ENCODE measurements at places on chromosomes 12 and 14. TPM values are rescaled to one million over a fixed set of nuclear protein-coding genes. Genes with fewer than 3 reads are reported as not detected.
A peak's percentile ranks its signal among the peaks of the same experiment; 100 is the strongest.

The LIN7A gene
- 13.1 TPM for total RNA-seq

The DHRS2 gene
- 1.6 TPM for total RNA-seq

The TTC9 gene
- 0.64 TPM for total RNA-seq

The TMED10 gene
- 347 TPM for total RNA-seq

The LTBR gene
- 75.3 TPM for total RNA-seq

The HHIPL1 gene
- 2.8 TPM for total RNA-seq

The MYH6 gene
- not detected for total RNA-seq

The TAS2R50 gene
- total RNA-seq, result 1.3 TPM

The EIF2S3B gene
- 4.5 TPM for total RNA-seq

The CELA1 gene
- not detected for total RNA-seq

The TAS2R43 gene
- total RNA-seq, result 0.57 TPM

The SLC38A4 gene
- 0.28 TPM for total RNA-seq

The POLE2 gene
- total RNA-seq, result 2.9 TPM

GRCh38 chr12:88723219-88723618 lies 142.9 kb upstream of the KITLG start:
- no peaks in the 10 kb centered on the region for H3K27me3 ChIP-seq
- no peak for DNase-seq
- no peaks in the 10 kb centered on the region for H3K36me3 ChIP-seq

- H3K4me1 ChIP-seq, result peaks cover 7% of the 10 kb centered on the region
- H3K27ac ChIP-seq, result no peak overlapping the region
- DNase-seq, result no peak
- no peaks in the 10 kb centered on the region for H3K36me3 ChIP-seq
- no peaks in the 10 kb centered on the region for H3K27me3 ChIP-seq
Observed at GRCh38 chr12:131171029-131171428, 217.3 kb downstream of the ADGRD1 start.

GRCh38 chr14:91041450-91041849 lies 19.0 kb downstream of the RPS6KA5 start:
- no peak overlapping the region for H3K4me3 ChIP-seq
- no peaks in the 10 kb centered on the region for H3K4me1 ChIP-seq
- H3K27ac ChIP-seq, result no peak overlapping the region
- no peaks in the 10 kb centered on the region for H3K36me3 ChIP-seq
- DNase-seq, result no peak
- H3K27me3 ChIP-seq, result no peaks in the 10 kb centered on the region

GRCh38 chr14:59755409-59756135 lies 115.0 kb downstream of the RTN1 start:
- H3K27me3 ChIP-seq, result no peaks in the 10 kb centered on the region
- no peaks in the 10 kb centered on the region for H3K4me1 ChIP-seq
- no peak overlapping the region for H3K27ac ChIP-seq
- H3K36me3 ChIP-seq, result no peaks in the 10 kb centered on the region

DNA sequence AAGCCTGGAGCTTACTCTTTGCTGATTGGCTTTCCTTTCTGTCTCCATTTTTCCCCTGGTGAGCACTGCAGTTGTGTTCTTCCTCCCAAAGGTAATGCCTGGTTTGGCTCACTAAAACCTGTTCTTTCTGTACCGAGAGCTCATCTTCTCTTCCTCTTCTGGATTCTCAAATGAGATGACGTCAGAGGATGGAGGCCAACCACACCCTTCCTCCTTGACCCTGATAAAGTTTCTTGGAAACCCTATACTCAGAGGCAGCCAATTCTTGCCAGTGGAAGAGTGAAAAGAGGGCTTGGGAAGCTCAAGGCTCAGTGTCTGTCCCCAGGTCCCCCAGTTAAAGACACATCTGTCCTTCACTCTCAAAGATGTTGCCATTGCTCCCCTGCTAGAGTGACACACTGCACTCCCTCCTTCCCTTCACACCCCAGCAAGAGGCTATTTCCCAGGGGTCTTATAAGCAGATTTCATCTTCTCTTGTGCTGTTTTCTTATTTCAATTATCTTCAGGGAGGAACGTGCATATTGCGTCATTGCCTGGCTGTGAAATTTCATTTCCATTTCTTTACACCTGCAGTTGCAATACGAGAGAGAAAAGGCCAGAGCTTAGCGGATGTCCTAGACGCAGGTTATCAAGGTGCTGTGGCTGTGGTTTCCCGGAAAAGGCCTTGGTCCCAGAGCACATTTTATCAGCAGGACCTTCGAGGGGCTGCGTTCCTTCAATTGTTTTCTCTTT lies 27.3 kb downstream of the NTF3 start:
- no peak overlapping the region for H3K4me3 ChIP-seq
- peaks cover 6% of the 10 kb centered on the region for H3K4me1 ChIP-seq
- no peak for DNase-seq
- H3K36me3 ChIP-seq, result no peaks in the 10 kb centered on the region

DNA sequence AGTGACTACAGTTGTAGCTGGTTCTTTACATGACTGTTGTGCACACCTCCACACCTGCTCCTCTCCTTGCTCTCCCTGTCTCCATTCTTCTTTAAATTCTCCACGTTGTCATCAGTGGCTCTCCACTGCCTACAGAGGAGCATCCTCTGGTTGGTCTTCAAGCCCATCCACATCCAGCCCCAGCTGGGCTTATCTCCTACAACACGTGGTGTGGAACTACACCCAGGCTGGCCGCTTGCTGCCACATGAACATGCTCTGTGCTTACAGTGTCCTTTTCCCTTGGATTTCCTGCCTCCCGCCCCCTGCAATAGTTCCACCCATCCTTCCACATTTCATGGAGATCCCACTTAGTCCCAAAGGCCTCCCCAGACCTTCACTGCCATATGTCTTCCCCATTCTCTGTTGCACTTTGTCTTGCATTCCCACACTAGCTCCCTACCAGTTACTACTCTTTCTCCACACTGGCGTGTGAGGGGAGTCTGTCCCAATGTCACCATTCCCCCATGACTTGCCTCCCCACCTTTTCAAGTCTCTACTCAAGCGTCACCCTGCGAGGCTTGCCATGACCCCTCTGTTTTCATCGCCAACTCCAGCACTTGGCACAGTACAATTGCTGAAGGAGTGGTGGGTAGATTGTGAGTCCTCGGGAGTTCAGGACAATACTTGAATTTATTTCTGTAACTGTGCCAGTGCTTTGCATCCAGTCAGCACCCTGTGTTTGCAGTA lies 9.8 kb upstream of the MCRS1 start:
- peaks cover 5% of the 10 kb centered on the region for H3K4me1 ChIP-seq
- DNase-seq, result no peak
- H3K27me3 ChIP-seq, result no peaks in the 10 kb centered on the region
- H3K27ac ChIP-seq, result no peak overlapping the region
- H3K4me3 ChIP-seq, result no peak overlapping the region

- H3K27me3 ChIP-seq, result no peaks in the 10 kb centered on the region
- H3K4me1 ChIP-seq, result no peaks in the 10 kb centered on the region
- no peaks in the 10 kb centered on the region for H3K36me3 ChIP-seq
Observed at GRCh38 chr12:123200414-123200813, 32.5 kb downstream of the MPHOSPH9 start.

DNA sequence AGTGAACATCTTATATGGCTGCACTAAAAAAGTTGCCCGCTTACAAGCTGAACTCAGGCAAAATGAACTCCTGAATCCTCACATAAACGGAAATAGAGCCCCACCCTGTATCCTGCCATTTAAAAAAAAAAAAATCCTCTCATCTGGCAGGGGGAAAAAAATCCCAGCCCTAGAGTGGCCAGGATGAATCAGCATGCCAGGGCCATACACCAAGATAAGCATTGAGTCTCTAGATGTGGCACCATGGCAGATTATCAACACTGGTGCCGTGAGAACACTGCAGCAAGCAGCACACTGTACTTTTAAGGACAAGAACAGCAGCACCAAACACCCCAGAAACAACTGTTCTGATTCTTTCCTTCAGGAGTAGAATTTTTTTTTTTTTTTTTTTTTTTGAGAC lies 65.5 kb downstream of the RASSF3 start:
- H3K4me3 ChIP-seq, result no peak overlapping the region
- no peaks in the 10 kb centered on the region for H3K27me3 ChIP-seq
- H3K36me3 ChIP-seq, result no peaks in the 10 kb centered on the region
- peaks cover 28% of the 10 kb centered on the region for H3K4me1 ChIP-seq
- DNase-seq, result no peak
- H3K27ac ChIP-seq, result no peak overlapping the region

DNA sequence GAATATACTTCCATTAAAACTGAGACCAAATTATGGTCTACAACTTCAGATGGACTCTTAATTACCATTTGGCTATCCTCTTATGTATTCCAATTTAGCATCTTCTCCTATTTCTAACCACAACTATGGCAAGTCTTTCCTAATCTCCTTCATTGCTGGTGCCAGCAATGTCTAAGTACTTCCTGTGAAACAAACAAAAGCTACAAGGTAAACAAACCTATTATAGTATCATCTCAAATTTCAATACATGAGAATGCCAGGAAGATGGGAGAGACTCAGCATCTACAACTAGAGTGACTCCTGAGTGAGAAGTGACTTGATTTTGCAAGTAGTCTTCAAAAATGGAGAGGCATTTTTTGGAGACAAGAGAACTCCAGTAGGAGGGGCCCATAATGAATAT lies 202.9 kb upstream of the ATXN7L3B start:
- no peaks in the 10 kb centered on the region for H3K27me3 ChIP-seq
- no peaks in the 10 kb centered on the region for H3K36me3 ChIP-seq
- no peak for DNase-seq
- no peak overlapping the region for H3K27ac ChIP-seq

DNA sequence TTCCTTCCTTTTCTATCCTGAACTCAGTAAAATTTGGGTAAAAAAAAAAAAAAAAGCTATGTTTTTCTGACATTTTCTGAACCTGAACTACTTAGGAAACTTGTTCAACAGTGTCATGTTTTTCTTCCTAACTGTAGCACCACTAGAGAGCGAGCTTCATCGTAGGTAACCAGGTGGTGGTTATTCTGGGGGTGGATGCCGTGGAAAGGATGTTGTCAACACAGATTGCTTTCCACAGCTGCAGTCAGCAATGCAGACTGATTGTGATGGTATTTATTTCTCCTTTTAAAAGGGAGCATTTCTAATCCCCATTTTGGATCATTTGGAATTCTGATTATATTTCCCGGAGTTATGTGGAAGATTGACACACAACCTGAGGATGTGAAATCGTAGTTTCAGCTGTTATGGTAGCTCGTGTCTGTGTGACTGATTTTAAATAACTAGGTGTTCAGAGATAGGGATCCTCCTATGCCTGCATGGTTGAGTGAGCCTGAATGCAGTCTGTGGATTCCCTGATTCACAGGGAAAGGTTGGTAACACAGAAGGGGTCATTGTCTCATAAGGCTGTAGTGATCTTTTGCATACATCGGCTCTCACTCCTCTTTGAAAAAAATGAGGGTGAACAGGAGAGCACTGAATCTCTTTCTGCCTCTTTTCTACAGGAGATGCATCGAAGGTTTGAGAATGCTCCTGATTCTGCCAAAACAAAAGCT lies 113.2 kb downstream of the ERC1 start:
- no peaks in the 10 kb centered on the region for H3K36me3 ChIP-seq
- no peak overlapping the region for H3K4me3 ChIP-seq
- H3K4me1 ChIP-seq, result peaks cover 3% of the 10 kb centered on the region
- no peaks in the 10 kb centered on the region for H3K27me3 ChIP-seq
- H3K27ac ChIP-seq, result no peak overlapping the region
- DNase-seq, result no peak

GRCh38 chr12:111753144-111753881 lies 13.4 kb upstream of the ALDH2 start:
- peaks cover 3% of the 10 kb centered on the region for H3K4me1 ChIP-seq
- DNase-seq, result peak; percentile 68
- no peaks in the 10 kb centered on the region for H3K27me3 ChIP-seq

GRCh38 chr14:96582995-96583394 lies 80.8 kb downstream of the PAPOLA start:
- no peaks in the 10 kb centered on the region for H3K4me1 ChIP-seq
- no peaks in the 10 kb centered on the region for H3K36me3 ChIP-seq
- DNase-seq, result no peak
- no peak overlapping the region for H3K4me3 ChIP-seq
- no peaks in the 10 kb centered on the region for H3K27me3 ChIP-seq

- H3K4me1 ChIP-seq, result peaks cover 44% of the 10 kb centered on the region
- no peaks in the 10 kb centered on the region for H3K36me3 ChIP-seq
- H3K4me3 ChIP-seq, result no peak overlapping the region
- H3K27me3 ChIP-seq, result no peaks in the 10 kb centered on the region
Observed at GRCh38 chr14:68513838-68514607, 278.8 kb downstream of the ZFP36L1 start.

DNA sequence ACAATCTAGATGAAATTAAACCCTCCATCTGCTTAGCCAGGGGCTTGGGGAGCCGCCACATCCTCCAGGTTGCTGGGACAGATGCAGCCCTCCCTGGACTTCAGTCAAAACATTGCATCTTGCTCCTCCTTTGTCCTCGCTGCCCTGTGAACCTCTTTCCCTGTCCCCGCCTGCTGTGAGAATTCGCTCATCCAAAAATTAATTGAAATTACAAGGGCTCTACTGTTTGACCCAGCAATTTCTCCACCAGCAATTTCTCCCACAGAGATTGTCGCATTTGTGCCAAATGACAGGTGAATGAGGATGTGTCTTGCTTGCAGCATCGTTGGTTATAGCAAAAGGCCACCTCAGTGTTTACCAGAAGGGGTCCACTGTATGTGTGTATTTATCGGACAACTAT lies 5.0 kb upstream of the POP5 start:
- H3K27ac ChIP-seq, result no peak overlapping the region
- H3K4me3 ChIP-seq, result no peak overlapping the region
- no peaks in the 10 kb centered on the region for H3K27me3 ChIP-seq
- H3K36me3 ChIP-seq, result no peaks in the 10 kb centered on the region
- H3K4me1 ChIP-seq, result no peaks in the 10 kb centered on the region
- DNase-seq, result no peak

- H3K4me3 ChIP-seq, result no peak overlapping the region
- no peak overlapping the region for H3K27ac ChIP-seq
- H3K27me3 ChIP-seq, result no peaks in the 10 kb centered on the region
Observed at GRCh38 chr12:64293654-64294364, 71.7 kb upstream of the KICS2 start.
